ENCODE measurements at places on chromosomes 2 and 18.
A peak's percentile ranks its signal among the peaks of the same experiment; 100 is the strongest.

GRCh38 chr2:109031476-109032228 is 42.6 kb upstream of the EDAR start:
- peak; percentile 29 for DNase-seq

DNA sequence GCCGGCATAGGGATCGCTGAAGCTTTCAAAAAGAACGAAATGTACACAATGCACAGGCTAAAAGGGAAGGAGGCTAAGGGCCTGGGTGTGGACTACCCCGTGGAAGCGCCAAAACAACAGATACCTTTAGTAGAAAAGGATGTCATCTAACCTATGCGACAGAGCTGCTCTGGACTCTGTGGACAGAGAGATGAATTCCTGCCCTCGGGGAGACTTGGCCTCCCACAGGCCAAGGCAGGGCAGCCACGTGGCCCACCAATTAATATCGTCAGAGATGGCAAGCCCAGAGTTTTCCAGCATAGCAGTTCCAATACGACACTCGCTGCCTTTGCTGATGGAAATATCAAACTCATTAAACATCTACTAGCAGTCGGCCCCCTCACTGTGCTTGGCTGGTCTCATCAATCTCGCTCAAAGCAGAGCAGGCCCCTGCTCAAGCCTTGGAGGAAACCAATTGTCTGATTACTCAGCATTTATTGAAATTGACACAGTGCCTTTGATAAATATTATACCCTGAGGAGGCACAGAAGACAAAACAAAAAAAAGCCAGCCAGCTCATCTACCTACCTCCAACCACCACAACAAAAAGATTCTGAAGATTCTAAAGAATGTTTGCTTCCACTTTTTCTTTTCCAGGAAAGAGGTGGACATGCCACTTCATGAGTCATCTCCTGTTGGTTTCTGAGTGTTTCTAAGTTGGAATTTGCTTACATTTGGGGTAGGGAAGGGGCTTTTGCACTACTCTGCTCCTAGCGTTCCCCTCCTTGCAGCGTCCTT is 79.0 kb upstream of the ACAA2 start:
- DNase-seq = no peak

DNA sequence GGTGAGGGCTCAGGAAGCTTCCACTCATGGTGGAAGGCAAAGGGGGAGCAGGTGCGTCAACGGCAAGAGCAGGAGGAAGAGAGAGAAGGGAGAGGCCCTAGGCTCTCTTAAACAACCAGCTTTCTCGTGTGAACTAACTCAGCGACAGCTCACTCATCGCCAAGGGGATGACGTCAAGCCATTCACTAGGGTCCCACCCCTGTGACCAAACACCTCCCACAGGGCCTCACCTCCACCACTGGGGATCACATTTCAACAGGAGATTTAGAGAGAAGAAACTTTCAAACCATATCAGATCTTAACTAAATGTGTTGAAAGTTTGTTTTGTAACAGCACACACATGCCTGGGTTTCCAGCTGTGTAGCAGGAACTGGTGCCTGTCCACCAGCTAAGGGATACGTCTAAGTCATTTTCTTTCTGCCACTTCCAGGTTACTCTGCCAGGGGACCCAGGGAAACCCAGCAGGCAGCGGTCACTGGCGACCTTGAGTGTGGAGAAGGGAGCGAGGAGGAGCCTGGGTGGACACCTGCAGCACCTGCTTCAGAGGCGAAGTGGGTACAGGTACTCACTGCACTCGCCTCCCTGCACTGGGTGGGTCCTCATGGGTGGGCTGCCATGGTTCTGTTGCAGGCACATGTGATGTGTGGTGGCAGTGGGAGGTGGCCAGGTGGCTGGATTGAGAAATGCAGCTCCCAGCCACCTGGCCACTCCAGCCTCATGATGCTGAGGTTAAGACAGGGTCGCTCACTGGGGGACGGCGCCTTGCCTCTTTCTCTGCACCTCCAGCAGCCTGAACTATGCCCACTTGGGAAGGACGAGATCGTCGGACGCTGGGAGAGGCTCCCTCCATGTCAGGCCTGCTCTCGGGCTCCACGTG is 8.4 kb upstream of the GPC1 start:
- no peak for DNase-seq

GRCh38 chr2:69253112-69253511 is 133.9 kb downstream of the GFPT1 start:
- DNase-seq = no peak

DNA sequence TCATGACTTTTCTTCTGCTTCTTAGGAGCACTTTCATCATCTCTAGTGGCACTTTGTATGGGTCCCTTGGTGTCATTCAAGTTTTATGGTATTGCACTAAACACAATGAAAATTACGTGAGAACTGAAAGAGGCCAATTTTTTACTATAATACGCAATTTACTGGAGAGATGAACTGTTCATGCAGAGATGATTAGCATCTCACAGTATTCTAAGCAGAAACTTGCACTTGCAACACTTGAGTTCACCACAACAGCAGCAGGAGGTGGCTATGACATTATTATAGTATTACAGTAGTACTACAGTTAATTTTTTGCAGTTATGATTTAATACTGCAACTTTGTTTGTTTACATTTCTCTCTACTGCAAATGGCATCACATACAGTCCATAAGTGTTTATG is 793.1 kb upstream of the CRIM1 start:
- no peak for DNase-seq
